Aortic smooth muscle cell (primary cell): ENCODE measurements at places on chromosomes 7 and 10. TPM values are rescaled to one million over a fixed set of nuclear protein-coding genes. Genes with fewer than 3 reads are reported as not detected.

LRRC18 gene
- not detected in 2 replicates for total RNA-seq

SEMA3E gene
- 0.06 and 0.13 TPM in 2 replicates for total RNA-seq

FAM25G gene
- not detected in 2 replicates for total RNA-seq

FGL2 gene
- 616 and 760 TPM in 2 replicates for total RNA-seq

VPS50 gene
- 32.4 and 32.5 TPM in 2 replicates for total RNA-seq

CLEC5A gene
- total RNA-seq, result not detected in 2 replicates

PTTG1IP2 gene
- not detected in 2 replicates for total RNA-seq

CNPY4 gene
- total RNA-seq, result 35.3 and 43.7 TPM in 2 replicates

CXCL12 gene
- 814 and 1,285 TPM in 2 replicates for total RNA-seq

MSMB gene
- not detected in 2 replicates for total RNA-seq

CALCR gene
- not detected in 2 replicates for total RNA-seq

STK17A gene
- total RNA-seq, result 124 and 125 TPM in 2 replicates

STRA8 gene
- total RNA-seq, result not detected in 2 replicates

AKR1C4 gene
- not detected in 2 replicates for total RNA-seq

CALN1 gene
- total RNA-seq, result not detected in 2 replicates

PFKP gene
- total RNA-seq, result 156 and 265 TPM in 2 replicates

NRG3 gene
- total RNA-seq, result 0.13 TPM in 1 of 2 replicates, not detected in the other

WDR11 gene
- 65.9 and 73.1 TPM in 2 replicates for total RNA-seq

NEBL gene
- 0.06 and 0.26 TPM in 2 replicates for total RNA-seq

PHKG1 gene
- 2.0 and 9.4 TPM in 2 replicates for total RNA-seq

GRM3 gene
- not detected in 2 replicates for total RNA-seq

BICC1 gene
- total RNA-seq, result 66.3 and 88.6 TPM in 2 replicates
